ENCODE measurements at places on chromosomes 7 and 10.

DNA sequence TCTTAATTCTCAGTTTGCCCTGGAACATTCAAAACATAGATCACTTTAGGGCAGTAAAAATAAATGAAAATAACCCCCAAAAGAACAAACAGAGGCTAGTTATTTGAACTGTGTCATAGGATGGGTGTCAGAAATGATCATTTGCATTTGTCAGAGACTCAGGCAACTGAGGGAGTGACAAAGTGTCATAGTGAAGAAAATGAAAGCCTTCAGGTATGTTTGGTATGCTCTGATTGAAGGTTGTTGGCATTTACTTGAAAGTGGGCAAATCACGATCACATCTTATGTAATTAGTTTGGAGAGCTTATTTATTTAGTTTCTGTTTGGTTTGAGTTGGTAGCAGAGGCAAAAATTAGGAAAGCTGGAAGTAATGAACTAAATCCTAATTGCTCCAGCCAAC lies 880.9 kb downstream of the ANKRD7 start:
- no peak for DNase-seq

DNA sequence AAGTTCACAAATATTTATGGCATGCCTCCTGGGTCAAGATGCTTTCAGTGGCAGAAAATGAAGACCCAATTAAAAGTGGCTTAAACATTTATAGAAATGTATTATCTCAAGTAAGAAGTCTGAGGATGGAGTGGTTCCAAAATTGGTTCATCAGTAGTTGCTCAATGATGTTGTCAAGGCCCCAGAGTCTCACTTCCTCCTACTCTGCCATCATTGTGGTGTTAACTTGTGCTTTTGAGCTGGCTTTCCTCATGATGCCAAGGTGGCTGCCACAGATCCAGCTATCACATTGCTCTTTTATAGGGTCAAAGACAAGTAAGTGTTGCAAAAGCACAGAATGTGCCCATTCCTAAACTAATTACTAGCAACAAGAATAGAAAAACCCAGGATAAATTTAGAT lies 404.6 kb upstream of the NRP1 start:
- DNase-seq = no peak

GRCh38 chr10:132399117-132400035 lies 2.4 kb downstream of the PWWP2B start:
- DNase-seq = no peak

- no peak for DNase-seq
Observed at GRCh38 chr10:123906296-123906695, 14.7 kb upstream of the CPXM2 start.

DNA sequence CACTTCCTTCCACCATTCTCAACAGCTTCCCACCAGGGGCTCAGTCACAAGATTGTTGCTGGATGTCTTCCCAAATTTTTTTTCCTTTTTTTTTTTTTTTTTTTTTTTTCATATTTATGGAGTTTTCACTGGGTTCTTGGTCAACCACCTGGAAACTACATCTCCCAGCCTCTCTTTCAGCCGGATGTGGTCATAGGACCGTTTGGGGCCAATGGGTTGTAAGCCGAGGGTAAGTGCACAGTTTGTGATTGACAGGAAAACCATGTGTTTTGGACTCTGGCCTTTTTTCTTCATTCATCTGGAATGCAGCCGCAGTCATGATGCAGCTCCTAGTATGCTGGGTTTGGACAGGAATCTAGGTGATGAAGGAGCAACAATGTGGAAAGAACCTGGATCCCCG lies 337.1 kb upstream of the FOXK1 start:
- DNase-seq = no peak

DNA sequence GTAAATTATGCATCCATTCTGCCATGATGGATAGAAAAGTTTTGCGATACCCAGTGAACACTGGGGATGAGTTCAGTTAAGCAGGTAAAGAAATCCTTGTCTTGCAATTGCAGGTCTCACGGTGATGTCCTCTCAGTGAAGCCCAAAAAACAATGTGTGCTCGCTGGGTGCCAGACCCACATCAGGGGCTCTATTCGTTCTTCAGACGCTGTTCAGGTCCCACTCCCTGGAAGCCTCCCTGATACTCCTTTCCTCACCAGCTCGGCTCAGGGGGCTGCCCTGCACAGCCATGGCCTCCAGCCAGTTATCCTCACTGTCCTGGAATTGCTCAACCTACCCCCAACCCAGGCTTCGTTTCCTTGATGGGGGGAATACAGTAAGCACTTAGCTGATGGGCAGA lies 323.5 kb downstream of the ADARB2 start:
- DNase-seq = no peak

DNA sequence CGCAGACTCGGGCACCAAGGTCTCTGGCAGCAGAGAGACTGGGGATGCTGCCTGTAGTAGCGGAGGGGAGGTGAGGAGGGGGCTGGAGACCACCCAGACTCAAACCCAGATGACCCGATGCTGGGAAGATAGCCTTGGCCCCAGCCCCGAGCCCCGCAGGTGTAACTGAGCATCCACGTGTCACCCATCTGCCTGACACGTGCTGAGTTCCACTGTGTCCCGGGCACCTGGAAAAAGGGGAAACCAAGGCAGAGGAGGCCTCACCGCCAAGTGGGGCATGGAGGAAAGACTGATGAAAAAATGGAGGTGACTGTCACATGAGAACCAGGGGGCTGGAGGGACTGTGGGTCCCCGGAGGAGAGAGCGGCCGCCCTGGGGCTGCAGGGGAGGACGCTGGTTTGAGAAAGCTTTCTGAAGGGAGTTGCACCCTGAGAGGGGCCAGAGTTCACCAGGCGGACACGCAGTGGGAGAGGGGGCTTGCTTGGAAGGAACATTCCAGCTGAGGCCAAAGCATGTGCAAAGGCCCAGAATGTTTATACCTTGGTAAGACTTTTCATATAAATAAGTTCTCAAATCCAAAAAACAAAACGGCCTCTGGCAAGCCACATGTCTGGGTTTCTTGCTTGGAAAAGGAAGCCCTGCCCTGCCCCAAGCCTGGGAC lies 27.4 kb upstream of the ELN start:
- DNase-seq = no peak

DNA sequence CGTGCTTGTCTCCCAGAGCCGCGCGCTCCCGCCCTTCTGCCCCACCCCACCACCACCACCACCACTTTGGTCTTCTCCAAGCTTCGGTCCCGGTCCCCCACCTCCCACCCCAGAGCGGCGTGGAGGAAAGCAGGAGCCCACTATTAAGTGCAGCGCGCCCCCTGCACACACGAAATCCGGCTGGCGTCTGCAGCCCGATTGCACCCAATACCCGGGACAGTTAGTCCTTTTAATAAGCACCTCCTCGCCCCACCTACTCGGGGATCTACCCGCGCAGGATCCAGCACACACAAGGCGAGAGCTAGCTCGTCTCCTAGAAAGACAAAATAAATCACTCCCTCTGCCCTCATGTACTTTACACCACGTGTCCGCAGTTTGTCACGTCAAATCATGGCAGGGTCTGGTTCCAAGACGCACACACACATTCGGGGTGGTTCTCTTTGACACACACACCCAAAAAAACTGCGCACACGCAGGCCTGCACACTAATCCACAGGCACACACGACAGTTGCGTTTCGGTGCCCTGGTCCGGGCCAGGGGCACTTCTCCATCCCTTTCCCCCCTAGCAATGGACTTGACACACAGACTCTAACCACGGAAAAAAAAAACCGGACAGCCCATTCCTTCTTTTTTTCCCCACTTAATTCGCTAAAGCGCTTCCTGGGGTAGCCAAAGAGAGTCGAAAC lies 1.6 kb downstream of the SFMBT2 start:
- DNase-seq = peak; percentile 58

GRCh38 chr7:5597772-5598171 lies 174.1 kb upstream of the TNRC18 start:
- DNase-seq = no peak

GRCh38 chr7:102117743-102118142 lies 168.9 kb upstream of the SH2B2 start:
- no peak for DNase-seq

DNA sequence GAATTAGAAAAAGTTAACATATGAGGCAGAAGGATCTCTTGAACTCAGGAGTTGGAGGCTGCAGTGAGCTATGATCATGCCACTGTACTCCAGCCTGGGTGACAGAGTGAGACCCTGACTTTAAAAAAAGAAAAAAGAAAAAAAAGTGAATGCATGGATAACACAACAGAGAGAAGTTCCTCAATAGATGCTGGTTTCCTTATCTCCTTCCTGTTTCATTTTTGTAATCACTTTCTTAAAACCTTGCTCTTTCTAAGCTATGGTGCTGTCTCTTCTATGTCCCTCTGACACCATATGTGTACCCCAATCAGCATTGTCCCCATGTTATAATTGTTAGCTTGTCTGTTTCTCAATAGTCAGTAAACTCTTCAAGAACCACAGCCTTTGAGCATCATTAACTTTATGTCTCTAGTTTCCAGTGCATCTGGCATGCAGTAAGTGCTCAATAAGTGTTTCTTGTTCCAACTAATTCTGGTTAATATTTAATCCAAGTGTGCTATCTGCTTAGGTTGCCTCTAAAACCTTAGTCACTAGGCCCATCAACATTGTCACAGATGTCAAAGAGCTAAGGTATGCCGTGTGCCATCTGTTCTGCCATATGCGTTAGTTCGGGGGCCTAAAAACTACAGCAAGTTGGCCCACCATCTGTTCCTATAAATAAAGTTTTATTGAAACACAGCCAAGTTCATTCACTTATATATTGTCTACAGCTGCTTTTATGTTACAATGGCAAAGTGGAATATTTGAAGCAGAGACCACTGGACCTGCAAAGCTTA lies 36.2 kb downstream of the MPP7 start:
- DNase-seq = no peak

DNA sequence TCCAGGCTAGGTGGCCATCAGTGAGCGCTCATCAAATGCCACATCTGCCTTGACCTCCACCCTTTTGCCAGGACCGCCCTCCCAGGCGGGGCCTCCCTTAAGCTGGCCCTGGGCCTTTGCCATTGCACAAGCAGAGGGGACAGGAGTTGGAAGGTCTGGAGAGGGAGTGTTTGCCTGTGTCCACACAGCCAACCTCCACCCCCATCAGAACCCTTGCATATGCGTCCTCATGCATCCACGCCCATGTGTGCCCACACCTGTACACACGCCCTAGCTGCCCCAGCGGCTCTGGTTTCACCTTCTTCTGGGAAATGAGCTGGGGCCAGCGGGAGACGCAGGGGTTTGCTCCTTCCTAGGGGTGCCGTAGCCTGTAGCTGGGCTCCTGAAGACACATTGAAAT lies 64.0 kb downstream of the NEURL1 start:
- no peak for DNase-seq

- no peak for DNase-seq
Observed at GRCh38 chr10:132332433-132332754, 401 bp downstream of the LRRC27 start.

DNA sequence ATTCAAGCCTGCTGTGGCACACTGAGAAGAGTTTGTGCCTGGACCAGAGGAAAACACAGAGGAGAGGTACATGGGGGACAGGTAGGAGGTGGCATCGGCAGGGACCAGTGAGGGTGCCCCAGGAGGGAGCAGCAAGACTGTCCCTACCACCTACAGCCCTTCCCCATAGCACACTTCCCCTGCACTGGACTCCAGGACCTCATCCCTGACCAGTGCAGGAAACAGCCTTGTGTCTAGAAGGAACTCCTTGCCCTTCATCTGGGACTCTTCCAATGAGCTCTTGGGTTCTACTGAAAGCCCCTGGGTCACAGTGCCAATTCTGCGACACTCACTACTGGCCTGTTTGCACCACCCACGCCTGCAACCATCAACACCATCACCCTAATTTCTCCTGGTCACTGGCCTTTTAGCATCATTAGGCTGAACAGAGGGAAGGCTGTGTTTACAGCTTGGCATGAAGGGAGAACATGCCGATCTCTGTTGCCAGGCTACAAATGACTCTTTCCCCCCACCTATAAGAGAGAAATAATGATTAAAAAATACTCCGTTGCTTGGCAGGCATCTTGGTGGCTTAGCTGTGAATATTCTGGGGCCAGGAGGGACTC lies 371.9 kb upstream of the ZMIZ1 start:
- DNase-seq = no peak

DNA sequence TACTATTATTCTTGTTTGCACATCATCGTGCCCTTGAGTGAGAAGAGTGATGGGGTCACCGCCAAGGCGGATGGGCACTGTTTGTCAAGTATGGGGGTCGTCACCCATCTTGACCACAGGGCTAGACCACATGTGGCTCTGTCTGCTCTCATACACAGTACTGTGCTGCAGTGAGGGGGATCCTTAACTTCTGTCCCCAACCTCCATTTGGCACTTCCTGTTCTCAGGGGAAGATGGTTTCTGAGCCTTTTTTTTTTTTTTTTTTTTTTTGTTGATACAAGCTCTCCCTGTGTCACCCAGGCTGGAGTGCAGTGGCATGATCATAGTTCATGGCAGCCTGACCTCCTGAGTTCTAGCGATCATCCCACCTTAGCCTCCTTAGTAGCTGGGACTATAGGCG lies 13.6 kb downstream of the WBP1L start:
- DNase-seq = no peak

DNA sequence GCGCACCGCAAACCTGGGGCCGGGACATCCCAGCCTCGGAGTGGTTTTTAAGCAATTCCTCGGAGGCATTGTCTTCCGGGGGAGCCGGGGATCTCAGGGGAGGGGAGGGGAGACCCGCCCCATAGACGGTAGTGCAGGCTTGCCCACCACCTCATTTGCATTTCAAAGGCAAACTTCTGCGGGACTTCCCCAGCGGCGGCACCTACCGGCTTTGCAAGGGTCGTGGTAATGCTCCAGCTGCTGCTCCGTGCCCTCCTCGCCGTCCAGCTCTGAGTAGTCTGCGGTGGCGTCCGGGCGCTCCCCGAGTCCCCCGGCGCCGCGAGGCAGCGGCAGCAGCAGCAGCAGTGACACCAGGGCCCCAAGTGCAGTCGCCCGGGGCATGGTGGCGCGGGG lies 425 bp downstream of the TLL2 start:
- peak; percentile 34 for DNase-seq

GRCh38 chr7:88317422-88317821 lies 10.7 kb upstream of the STEAP4 start:
- no peak for DNase-seq

- no peak for DNase-seq
Observed at GRCh38 chr10:124468624-124469023, 7.0 kb downstream of the LHPP start.

DNA sequence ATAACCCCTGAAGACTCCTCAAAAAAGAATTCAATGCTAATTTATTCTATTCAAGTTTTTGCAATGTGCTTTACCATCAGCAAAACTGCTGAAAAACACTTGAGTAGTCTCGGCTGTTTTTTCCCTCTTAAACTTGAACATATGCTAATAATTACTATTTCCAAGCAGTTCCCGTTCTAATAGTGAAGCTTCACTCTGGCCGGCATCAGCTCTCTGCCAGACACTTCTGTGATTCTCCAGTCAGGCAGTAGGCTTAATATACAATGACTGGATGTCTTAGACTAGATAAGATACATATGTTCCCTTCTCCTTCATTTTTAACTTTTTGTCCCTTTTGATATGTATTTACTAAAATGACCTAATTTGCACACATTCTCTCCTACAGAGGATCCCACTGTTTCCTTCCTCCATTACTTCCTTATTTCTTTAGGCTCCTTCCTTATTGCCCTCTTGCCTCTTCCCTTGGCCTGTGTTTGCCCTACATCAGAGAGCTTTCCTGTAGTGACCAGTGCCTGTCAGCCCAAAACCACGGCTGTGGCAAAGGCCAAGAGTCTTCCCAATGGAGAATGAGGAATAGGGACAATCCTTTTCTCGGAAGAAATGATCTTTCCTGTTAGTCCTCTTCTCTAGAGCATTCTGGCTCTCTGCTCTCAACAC lies 23.5 kb downstream of the HEPACAM2 start:
- DNase-seq = no peak

GRCh38 chr7:74040101-74040790 lies 12.3 kb downstream of the ELN start:
- DNase-seq = no peak

Data from CD4-positive, alpha-beta T cell treated with Interleukin-17A for 1 hour (primary cell).